ENCODE measurements at places on chromosomes 3 and 15.

DNA sequence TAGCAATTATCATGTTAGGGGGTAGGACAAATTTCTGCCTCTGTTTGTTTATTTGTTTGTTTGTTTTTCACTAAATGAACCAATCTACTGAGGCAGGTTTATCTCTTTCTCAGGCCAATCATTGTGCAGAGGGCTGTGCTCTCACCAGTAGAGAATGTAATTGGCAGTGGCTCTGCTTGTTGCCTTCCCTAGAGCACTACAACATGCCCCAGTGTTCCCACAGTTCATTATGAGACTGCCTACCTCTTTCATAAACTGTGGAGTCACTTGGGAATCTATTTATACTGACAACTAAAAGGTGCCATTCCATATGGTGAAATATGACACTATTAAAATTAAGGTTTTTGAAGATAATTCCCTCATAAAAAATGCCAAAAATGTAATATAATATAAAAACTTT, 196.3 kb upstream of the ALCAM start:
- no peak for DNase-seq

- no peak for DNase-seq
These were observed 15.1 kb upstream of the BNIP2 start for GRCh38 chr15:59703979-59704796.

- DNase-seq: no peak
These were observed 14.2 kb downstream of the FSTL1 start for GRCh38 chr3:120436523-120437050.

DNA sequence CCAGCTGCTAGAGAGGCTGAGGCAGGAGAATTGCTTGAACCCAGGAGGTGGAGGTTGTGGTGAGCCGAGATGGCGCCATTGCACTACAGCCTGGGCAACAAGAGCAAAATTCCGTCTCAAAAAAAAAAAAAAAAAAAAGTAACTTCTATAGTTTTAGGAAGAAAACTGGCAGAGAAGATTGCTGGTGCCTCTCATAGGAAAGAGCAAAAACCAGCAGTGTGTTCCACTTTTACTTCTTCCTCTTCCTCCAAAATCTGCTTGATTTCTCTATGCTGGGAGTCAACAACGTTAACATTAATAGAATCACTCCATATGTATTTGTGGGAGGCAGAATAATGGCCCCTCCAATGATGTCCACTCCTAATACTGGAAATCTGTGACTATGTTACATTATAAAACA, 12.5 kb upstream of the NR1D2 start:
- no peak for DNase-seq

- DNase-seq: no peak
These were observed 9.8 kb upstream of the FNDC3B start for GRCh38 chr3:172029425-172030098.

DNA sequence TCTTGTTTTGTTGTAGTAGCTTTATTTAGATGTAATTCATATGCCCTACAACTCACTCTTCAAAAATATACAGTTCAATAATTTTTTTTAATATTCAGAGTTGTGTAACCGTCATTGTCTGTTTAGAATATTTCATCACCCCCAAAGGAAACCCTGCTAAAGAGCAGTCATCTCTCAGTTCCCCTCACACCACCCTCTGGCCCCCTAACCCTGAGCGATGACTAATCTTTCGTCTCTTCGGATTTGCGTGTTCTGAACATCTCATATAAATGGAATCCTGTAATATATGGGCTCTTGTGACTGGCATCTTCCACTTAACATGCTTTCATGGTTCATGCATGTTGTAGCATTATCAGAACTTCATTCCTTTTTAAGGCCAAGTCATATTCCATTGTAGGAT, 183.8 kb downstream of the ATG7 start:
- DNase-seq: no peak
